A549 treated with ZK216348 at 1 μM for 4 hours (cell line): ENCODE measurements at places on chromosomes 13 and 19. TPM values are rescaled to one million over a fixed set of nuclear protein-coding genes. Genes with fewer than 3 reads are reported as not detected.

RFPL4AL1 gene
- total RNA-seq, result not detected in 5 replicates

ZNF134 gene
- 8.5 to 9.6 TPM (median 9.3 TPM) in 5 replicates for total RNA-seq

ZNF534 gene
- total RNA-seq, result not detected in 5 replicates

TMPRSS9 gene
- 0.04 TPM in 1 of 5 replicates, not detected in the others for total RNA-seq
